ENCODE measurements at places on chromosomes 2 and 18. TPM values are rescaled to one million over a fixed set of nuclear protein-coding genes. Genes with fewer than 3 reads are reported as not detected.

The RBM44 gene
- total RNA-seq, result 0.46 TPM

- no peak overlapping the region for H3K4me3 ChIP-seq
- no peaks in the 10 kb centered on the region for H3K27me3 ChIP-seq
- peaks cover 7% of the 10 kb centered on the region for H3K36me3 ChIP-seq
Observed at GRCh38 chr2:134911400-134911785, 7.2 kb upstream of the CCNT2 start.

The ATP8B1 gene
- 1.4 TPM for total RNA-seq

DNA sequence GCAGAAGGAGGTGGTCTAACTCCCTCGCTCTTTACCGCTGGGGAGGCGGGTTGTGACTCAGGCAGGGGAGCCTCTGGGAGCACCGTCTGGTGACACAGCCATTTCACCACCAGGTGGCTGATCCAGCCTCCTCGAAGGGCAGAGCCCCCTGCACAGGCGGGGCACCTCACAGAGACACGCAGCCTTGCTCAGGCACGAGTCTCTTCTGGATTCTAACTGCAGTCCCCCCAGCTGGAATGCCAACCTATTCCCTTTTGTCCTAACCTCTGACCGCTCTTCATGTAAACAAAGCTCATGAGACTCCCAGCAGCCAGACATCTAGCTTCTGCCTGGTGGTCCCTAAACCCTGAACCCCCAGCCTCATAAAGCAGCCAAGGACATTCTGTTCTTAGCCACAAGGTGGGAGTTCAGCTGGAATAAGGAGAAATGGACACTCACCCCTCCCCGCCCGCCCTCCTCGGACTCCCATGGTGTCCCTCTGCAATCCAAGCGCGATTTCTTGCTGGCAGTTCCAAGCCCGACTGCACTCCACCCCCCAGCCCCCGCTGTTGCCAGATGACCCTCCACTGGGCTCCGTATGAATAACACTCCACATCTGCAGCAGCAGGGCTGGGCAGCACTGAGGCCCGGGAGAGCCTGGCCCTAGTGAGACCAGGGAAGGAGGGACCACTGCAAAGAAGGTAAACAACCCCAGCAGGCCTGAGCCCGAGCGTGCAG is 84.3 kb downstream of the TNS1 start:
- DNase-seq, result no peak
- H3K4me3 ChIP-seq, result no peak overlapping the region
- H3K4me1 ChIP-seq, result no peaks in the 10 kb centered on the region
- H3K36me3 ChIP-seq, result no peaks in the 10 kb centered on the region
- no peaks in the 10 kb centered on the region for H3K27me3 ChIP-seq
